ENCODE measurements at places on chromosomes 1 and 21.
A peak's percentile ranks its signal among the peaks of the same experiment; 100 is the strongest.

- peak; percentile 57 for DNase-seq
Measured at GRCh38 chr1:35929730-35930592, 944 bp upstream of the AGO3 start.

DNA sequence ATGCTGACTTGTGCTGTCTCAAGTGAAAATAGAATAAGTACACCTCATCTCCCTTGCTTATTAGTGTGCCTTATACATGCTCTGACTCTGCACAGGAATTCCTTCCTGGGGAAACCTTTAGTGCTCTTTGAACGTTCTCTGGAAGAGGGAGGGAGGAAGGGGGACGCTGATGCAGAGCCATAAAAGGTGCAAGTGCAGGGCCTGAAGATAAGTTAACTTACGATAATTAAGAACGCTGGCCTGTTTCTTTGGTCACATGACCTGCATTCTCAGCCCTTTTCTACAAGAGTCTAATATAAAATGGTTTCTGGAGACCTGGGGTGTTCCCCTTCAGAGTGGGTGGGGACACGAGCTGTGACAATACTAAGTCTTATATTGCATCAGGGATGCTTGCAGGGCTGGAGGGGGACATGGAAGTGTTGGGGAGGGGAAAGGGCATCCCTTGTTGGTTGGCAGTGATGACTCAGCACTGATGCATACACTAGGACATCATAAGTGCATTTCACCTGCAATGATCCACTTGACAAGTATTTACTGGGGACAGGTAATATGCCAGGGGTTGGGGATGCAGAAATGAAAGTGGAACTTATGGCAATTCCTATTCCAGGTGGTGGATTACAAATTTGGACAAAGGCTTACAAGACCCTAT lies 26.3 kb upstream of the KIAA0040 start:
- DNase-seq = no peak

- DNase-seq = no peak
Measured at GRCh38 chr1:36847761-36848160, 186.6 kb downstream of the GRIK3 start.

DNA sequence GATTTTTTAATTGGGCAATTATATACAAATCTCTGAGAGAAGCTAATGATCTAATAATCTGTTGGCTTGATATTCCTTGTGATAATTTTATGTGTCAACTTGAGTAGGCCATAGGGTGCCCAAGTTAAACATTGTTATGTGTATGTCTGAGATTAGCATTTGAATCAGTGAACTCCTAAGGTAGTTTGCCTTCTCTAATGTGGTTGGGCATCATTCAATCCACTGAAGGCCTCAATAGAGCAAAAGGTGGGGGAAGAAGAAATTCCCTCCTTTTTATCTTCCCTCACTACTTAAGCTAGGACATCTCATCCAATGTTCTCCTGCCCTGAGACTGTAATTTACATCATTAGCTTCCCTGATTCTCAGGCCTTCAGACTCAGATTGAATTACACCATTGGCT lies 394.5 kb downstream of the LMO4 start:
- no peak for DNase-seq
